Fibroblast of gingiva (primary cell): ENCODE measurements at places on chromosomes 11 and 22.

GRCh38 chr22:50701076-50701419, 28.4 kb downstream of the SHANK3 start:
- DNase-seq, result no peak

- DNase-seq, result no peak
These were observed 60.4 kb downstream of the FEZ1 start for GRCh38 chr11:125435461-125436238.

- DNase-seq, result no peak
These were observed 120.3 kb upstream of the ZC3H12C start for GRCh38 chr11:109972939-109973338.

DNA sequence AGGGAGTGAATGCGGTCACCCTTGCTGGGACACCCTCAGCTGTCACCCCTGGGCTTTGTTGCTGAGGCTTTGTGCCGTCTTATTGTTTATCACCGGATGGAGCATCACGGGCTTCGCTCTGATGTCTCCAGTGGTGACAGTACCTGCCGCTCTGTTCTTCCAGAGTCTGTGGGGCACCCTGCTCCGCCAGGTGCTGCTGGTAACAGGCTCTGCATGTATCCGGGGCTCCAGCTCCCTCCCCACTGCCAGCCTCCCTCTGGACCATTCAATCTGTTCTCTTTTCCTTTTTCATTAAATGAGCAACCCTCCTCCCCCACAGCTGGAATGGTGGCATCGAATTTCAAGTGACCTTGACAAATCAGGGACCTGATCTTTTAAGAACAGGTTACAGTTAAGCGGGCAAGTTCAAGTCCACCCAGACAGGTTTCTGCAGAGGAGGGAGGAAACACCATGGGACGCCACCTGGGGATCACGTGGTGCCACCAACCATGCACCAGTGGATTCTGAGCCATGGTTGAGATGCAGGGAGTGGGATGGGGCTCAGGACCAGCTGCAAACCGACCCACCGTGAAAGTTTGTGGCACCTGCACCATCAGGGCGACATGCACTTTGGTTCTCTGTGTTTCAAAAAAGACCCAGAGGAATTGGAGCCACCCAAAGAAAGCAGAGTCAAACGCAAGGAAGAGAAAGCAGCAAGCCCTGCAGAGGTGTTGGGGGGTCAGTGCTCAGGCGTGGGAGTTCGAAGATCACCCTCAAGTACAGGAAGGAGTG, 89.3 kb downstream of the BCR start:
- no peak for DNase-seq

DNA sequence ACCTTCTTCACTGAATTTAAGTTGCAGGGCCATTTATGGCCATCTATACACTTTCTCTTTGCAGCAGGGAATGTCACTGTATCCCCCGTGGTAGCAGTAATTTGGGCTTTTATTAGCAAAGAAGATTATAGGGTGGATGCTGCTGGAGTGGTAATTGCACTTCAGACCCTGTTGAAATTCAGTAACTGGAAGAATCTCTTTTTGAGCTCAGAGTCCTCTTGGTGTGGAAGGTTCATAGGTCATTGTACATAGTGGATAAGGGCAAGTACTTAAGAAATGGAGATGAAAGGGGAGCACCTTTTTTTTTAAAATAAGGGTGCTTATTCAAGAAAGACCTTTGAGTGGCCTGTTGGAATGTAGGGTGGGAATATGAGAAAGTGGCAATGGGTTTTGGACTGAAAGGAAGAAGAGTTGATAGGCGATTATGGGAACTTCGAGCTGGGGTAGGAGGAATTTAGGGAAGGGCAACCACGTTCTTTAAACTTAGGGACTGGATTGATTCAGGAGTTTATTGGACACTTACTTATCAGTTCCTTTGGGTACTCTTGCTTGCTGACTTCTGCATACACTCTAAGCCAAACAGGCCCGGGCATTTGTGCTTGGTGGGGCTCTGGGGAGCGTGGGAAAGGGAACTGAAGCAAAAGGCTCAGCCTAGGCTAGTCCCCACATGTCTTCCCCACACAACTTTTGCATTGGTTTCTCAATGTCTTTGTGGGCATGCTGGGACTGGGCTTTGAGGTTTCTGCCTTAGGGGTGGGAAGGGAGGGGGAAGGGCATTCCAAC, 26.5 kb downstream of the CTNND1 start:
- no peak for DNase-seq

GRCh38 chr11:66860449-66860831, 3.6 kb downstream of the LRFN4 start:
- no peak for DNase-seq

- no peak for DNase-seq
These were observed 85.8 kb downstream of the MYO7A start for GRCh38 chr11:77213589-77214428.

DNA sequence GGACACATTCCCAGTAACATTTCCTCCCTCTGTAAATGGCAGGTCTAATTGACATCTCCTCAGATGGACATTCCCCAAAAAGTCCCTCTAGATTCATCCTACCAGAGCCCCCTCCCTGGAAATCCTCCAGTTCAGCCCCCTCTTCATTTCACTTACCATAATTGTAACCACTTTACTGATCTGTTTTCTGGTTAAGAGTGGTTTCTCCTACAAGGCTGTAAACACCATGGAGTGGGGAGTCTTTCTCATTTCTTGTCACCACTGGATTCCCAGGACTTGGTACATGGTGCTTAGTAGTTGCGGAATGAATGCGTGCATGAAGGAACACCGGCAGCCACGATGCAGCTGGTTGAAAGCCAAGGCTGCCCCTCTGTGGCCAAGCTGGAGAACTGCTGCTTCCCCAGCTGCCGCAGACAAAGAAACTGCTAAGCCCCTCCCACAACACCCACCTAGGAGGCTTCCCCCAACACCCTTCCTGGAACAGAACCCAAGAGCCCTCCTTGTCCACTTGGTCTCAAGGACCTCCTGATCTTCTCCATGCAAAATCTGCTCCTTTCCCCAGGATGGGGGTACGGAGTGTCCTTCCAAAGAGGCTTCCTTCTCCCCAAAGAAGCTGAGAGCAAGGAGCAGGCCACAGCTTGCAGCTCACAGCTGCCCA, 18.6 kb upstream of the SCARF2 start:
- peak; percentile 80 for DNase-seq

GRCh38 chr22:16957781-16958180, 50.2 kb downstream of the GAB4 start:
- no peak for DNase-seq

GRCh38 chr11:57054817-57055216, 66.1 kb downstream of the OR5AK2 start:
- DNase-seq, result no peak

GRCh38 chr11:105610871-105611571, 1.1 kb downstream of the GRIA4 start:
- DNase-seq, result no peak

GRCh38 chr11:108199446-108200321, 22.8 kb downstream of the NPAT start:
- peak; percentile 44 for DNase-seq

DNA sequence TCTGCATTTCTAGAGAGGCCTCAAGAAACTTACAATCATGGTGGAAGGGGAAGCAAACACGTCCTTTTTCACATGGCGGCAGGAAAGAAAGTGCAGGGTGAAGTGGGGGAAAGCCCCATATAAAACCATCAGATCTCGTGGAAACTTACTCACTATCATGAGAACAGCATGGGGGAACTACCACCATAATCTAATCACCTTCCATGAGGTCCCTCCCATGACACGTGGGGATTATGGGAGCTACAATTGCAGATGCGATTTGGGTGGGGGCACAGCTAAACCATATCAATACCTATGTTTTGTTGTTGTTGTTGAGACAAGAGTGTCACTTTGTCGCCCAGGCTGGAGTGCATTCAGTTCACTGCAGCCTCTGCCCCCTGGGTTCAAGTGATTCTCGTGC, 29.9 kb downstream of the SFI1 start:
- no peak for DNase-seq

DNA sequence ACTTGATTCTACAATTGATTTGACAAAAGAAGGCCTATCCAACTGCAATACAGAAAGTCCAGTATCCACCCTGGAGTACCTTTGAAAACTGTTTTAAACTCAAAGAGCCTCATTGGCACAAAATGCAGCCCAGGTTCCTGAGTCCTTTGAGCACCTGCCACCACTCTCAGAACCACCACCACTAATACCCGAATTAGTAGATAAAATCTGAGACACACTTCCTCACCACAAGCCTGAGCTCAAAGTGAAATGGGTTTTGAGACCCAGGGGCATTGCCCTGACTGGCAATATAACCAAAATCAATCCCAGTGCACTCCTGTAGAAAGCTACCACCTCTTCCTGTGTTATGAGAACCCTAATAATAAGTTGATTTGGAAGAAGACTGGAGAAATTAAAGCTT, 215.7 kb downstream of the CSNK2A3 start:
- DNase-seq, result no peak
